Stimulated activated memory B cell treated with anti-CD40 and anti-IgM and Interleukin-4, amounts not matched to agents 10 μg/mL and 1 μg/mL and 100 μg/mL, for 72 hours (primary cell): ENCODE measurements at places on chromosomes 16 and 17.

DNA sequence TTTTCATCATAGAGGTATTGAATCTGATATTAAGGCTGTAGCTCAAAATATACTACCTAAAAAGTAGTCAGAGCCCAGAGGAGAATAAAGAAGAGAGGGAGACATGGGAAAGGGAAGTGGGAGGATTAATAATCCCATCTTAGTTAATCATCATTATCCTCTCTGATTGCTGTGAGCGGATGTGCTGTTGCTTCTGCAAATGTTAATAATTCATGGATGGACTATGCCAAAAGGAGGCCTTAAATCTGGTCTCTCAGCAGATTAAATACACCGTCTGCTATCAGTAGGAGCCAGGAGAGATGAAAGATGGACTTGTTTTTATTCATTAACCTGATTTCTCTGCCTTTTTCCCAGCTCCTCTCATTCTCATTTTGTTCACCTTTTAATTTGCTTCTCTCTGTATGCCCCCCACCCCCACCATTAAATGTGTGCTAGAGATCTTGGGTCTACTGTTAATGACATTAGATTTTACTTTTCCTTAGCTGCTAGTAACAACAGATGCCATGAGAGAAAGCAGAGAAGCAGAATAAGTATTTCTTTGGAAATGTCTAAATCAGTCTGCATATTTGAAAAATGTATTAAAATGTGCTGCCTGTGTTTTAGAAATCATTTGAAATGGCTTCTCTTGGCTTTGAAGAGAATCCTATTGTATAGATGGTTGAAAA is 44.2 kb downstream of the NUP93 start:
- no peak for ATAC-seq

GRCh38 chr17:48513097-48513496 is 17.7 kb downstream of the HOXB1 start:
- ATAC-seq, result no peak

DNA sequence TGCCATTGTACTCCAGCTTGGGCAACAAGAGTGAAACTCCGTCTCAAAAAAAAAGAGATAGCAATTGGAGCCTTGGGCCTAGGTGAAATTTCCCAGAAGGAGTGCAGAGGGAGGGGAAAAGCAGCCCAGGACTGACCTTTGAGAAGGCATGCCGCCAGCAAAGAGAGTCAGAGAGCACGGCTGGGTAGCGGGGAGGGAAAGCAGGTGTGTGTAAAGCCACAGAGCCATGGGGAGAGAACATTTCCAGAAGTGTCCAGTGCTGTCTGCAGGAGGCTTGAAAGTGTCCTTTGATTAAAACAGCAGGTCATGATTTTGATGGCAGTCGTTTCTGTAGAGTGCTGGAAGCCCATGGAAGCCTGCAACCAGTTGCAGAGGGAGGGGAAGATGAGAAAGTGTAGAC is 8.1 kb downstream of the C16orf54 start:
- no peak for ATAC-seq

GRCh38 chr17:65039336-65039988 is 17.1 kb downstream of the GNA13 start:
- ATAC-seq, result peak; percentile 92

- peak; percentile 75 for ATAC-seq
Observed at GRCh38 chr17:63435681-63436522, 10.2 kb downstream of the CYB561 start.

- ATAC-seq, result no peak
Observed at GRCh38 chr17:9973669-9974447, 68.8 kb upstream of the RCVRN start.

- ATAC-seq, result peak; percentile 52
Observed at GRCh38 chr17:82647593-82648164, 565 bp downstream of the WDR45B start.

- ATAC-seq, result no peak
Observed at GRCh38 chr17:72687886-72688285, 404.6 kb downstream of the SLC39A11 start.

DNA sequence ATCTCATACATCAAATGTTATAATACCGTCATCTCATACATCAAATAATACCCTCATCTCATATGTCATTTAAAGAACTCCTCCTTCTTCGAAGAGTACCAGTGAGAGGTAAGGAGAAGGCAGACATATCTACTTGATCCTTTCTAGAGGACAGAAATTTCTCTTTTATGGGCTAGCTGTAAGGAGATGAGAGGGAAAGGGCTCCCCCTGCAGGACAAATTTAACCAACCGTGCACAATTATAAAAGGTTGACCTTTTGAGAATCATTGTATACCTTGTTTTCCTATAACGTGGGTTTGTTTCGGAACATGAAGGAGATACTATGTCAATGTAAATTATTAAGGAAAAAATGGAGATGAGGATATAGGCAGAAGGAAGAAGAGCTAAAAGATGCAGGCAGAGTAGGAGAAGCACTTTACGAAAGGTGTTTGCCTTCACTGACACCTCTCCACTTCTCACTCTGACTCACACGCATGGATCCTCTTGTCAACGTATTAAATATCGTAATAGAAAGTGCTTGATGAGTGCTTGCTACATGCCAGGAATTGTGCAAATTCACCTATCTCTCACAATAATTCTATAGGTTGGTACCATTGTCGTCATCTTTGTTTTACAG is 465.9 kb upstream of the ERCC4 start:
- no peak for ATAC-seq

DNA sequence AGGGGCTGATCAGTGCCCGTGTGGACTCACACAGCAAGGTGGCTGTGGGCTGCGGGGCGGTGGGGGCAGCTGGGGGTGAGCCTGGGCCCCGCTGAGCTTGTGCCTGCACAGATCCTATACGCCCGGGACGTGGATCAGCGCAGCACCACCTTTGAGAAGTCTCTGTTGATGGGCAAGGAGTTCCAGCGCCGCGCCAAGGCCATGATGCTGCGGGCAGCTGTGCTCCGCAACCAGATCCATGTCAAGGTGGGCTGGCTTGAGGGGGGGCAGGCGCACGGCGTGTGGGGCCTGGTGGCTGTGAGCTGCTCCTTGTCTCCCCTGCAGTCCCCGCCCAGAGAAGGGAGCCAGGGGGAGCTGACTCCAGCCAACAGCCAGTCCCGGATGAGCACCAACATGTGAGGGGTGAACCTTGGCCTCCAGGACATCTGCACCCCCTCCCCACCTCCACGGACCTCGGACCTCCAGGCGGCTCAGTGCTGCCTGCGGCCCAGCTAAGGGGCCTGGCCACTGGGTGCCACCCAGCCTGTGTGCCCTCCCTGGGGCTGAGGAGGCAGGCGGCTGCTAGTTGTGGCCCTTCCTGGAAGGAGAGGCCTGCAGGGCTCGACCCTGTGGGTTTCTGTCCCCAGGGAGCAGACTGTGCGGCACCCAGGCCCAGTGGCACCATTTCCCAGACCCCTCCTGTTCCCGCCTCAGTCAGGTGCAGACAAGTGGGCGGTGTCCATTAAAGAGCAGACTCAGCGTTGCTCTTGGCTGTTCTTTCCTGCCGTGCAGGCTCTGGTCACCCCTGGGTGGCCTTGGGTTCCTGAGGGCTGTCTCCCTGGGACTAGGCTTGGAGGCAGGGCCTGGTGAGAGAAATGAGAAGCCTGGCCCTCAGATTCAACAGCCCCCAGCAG is 5.3 kb downstream of the GPS1 start:
- ATAC-seq, result no peak

GRCh38 chr17:18987230-18987610 is 17.3 kb downstream of the FAM83G start:
- ATAC-seq, result no peak

DNA sequence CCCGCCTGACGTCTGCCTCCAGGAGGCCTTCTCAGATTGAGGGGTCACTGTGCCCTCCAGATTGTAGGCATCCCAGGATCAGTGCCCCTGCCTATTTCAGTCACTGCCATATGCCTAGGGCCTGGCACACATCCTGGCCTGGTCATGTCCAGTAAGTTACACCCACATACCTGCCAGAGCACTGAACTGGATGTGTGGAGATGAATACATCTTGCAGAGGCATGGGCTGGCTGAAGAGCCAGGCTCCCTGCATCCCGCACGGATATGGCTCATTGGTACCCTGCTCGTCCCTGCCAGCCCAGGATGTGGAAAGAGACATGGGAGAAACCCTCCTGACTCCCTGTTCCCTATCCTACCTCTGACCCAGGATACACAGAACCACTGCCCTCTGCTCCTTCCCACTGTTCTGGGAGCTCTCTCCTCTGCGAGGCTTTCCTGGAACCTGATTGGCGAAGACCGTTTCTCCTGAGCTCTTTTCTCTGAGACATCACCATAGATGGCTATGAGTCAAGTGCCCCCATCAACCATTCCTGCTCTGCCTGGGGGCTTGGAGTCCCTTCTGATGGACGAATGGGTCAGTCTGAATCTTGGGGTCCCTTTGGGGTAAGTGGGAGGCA is 40.0 kb upstream of the TAC4 start:
- no peak for ATAC-seq

DNA sequence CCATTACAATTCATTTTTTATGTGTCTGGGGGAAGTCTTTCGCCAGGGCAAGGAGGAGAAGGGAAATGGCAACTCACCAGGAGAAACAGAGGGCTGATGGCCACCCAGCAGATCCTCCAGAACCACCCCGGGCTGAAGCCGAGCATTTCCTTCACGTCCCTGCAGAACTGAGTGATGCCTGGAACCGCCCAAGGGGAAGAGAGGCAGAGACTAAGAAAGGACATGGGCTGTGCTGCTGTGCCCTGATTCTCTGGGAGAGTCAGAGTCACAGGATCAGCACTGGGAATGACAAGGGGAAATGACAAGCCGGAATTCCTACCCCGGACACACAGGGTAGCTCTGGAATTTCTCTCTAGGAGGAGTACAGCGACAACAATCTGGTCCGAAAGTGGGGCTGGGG is 27.8 kb downstream of the SLC6A4 start:
- no peak for ATAC-seq

DNA sequence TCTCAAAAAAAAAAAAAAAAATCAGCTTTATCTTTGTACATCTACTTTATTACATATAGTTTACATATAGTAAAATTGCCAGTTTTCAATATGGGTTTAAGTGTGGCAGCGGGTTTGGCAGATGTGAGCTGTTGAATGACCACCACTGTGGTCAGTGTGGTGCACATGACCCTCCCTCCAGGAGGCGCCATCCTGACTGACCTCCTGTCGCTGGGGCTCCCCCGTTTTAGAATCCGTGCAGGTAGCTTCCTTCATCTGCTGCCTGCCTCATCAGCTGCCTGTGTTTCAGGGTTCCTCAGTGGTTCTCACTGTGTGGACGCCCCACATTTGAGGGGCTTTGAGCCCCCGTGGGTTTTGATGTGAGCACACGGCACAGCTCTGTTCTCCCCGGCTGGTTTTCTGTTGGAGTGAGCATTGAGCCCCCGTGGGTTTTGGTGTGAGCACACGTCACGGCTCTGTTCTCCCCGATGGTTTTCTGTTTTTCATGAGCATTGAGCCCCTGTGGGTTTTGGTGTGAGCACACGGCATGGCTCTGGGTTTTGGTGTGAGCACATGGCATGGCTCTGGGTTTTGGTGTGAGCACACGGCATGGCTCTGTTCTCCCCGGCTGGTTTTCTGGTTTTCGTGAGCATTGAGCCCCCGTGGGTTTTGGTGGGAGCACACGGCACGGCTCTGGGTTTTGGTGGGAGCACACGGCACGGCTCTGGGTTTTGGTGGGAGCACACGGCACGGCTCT is 57.9 kb upstream of the ZNF750 start:
- no peak for ATAC-seq

DNA sequence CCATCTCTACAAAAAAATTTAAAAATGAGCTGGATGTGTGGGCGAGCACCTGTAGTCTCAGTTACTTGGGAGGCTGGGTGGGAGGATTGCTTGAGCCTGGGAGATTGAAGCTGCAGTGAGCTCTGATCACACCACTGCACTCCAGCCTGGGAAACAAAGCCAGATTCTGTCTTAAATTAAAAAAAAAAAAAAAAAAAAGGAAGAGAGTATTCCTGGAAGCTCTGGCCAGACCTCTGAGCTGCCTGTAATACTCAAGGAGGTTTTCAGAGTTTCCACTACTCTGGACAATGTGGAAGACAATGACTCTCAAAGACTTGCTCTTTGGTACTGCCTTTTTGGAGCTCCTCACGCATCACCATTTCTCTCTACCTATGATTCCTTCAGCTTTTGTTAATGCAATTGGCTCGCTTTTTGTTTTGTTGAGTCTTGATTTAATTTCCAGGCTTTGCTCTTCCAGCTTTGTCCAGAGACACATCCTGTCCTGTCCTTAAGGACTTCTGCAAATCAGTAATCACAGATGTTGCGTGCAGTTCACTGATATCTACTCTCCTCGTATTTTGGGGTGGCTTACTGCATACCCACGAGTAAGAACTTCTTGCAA is 10.8 kb downstream of the CHD9 start:
- ATAC-seq, result no peak

- no peak for ATAC-seq
Observed at GRCh38 chr16:14018851-14019250, 52.3 kb upstream of the MRTFB start.

DNA sequence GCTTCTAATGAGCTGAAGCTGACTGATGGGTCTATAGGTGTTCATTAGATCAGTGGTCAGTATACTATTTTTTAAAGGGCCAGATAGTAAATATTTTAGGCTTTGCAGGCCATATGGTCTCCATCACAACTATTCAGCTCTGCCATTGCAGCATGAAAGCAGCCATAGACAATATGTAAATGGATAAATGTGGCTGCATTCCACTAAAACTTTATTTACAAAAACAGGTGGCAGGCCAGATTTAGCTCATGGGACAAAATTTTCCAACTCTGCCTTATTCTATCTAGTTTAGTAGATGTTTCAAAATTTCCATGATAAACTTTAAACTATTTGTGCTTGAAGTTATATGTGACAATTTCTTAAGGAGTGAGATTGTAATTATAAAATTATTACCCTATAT is 339.3 kb downstream of the ABCC12 start:
- ATAC-seq, result no peak

DNA sequence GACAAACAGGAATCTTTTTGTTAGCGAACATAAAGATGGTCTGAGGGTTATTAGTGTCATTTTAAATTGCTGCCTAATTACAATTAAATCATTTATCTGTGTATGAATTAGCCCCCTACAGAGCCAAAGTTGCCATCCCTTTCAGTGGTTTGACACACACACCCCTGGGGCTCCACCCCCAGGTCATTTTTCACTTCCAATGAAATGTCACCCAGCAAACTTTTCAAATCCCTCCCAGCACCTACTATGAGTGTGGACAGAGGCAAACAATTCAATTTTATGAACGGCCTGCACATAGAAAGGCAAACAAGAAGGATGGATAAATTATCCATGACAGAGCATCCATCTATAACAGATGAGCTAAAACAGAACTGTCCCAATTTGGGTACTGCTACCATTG is 2.4 kb downstream of the MYH10 start:
- no peak for ATAC-seq

GRCh38 chr16:13939821-13940220 is 19.9 kb downstream of the ERCC4 start:
- ATAC-seq, result no peak

GRCh38 chr16:56373003-56373402 is 52.3 kb downstream of the AMFR start:
- ATAC-seq, result no peak

DNA sequence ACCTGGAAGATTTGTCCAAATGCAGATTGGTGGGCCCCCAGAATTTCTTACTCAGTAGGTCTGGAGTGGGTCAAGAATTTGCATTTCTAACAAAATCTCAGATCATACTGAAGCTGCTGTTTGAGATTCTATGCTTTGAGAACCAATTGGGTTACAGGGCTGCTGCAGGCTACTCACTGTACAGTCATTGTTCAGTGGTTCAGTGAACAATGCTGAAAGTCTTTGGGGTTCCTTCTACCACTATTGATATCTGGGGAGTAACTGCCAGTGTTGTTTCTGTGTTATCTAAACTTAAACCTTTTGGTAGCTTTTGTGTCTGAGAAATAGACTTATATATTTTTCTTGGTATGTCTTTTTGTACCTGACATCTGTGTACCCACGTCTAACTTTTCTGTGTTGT is 187.5 kb downstream of the TANC2 start:
- no peak for ATAC-seq

GRCh38 chr17:9790889-9791876 is at the start of gene DHRS7C:
TSS of gene DHRS7C (minus strand) at chr17:9791592. CDS start at chr17:9791284, 308 bp downstream.
- no peak for ATAC-seq
